Ascending aorta (tissue), 2 donors: ENCODE measurements at places on chromosomes 2 and 18.

GRCh38 chr2:35160871-35161270 is 1194.7 kb upstream of the CRIM1 start:
- no peak for DNase-seq

- no peak for DNase-seq
Measured at GRCh38 chr2:60852282-60852860, 29.0 kb upstream of the REL start.

DNA sequence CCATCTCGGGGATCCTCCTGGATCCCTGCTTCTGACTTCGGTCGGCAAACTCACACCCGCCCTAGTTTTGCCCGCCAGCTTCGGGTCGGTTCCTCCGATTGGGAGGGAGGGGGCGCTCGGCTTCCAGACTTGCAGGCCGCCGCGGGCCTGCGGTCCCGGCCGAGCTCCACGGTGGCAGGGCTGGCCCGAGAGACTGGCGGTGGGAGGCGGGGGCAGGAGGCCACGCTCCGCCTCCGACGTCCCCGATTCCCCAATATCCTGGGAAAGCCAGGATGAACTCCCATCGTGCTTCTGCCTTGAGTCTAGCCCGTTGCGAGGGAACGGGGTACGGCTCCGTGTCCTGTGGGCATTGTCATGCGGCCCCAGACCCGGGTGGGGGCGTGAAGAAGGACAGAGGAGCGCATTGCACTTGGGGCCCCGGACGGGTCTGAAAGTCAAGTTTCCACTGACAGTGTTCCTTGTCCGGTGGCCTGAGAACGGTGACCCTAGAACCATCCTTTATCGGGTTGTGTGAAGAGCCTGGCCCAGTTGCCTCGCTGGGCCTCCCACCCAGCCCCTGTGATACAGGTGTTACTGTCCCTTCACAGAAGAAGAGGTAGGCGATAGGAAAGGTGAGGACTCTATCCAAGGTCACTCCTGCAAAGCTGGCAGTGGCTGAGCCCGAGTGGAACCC is 2.4 kb upstream of the INHBB start:
- DNase-seq = no peak

GRCh38 chr2:130878316-130878715 is 41.6 kb downstream of the ARHGEF4 start:
- no peak for DNase-seq

GRCh38 chr18:39007031-39007902 is 1441.7 kb upstream of the CELF4 start:
- DNase-seq = no peak
